Kidney tubule cell (primary cell): ENCODE measurements at places on chromosomes 6 and 20.

- peak; percentile 83 for DNase-seq
Observed at GRCh38 chr6:35318196-35319171, 20.9 kb downstream of the DEF6 start.

DNA sequence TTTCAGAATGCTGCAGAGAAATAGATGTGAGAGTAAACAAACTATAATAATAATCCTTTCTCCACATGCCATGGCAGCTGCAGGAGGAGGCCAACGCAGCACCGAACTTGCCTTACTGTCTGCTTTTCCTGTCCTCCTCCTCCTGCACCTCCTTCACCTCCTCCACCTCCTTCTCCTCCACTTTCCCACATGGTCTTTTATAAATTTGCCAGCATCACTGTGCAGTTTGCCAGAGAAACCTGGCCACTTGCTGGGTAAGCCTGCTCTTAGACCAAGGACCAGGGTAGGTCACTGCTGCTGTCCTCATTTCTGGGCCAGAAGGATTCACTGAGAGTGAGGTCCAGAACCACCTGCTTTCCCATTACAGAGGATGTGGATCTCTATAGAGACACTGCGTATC is 8.7 kb downstream of the SGK1 start:
- no peak for DNase-seq

DNA sequence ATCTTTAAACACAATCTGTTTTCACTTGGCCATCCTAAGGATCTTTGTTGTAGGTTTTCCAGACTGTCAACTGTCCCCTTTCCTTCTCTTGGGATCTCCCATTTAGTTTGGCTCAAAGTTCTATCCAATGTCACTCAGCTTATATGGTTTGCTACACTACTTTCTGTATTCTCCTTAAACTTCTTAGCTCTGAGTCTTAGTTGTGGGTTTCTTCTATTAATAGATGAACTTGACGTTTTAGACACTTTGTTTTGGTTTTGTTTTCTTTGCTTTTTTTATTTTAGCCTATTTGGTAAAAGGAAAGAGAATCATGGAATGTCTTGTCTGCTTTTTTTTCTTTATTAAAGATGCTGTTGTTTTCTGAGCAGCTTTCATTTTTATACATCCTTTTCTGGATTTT is 11.4 kb downstream of the RMND1 start:
- DNase-seq: no peak

- DNase-seq: no peak
Observed at GRCh38 chr20:59194023-59194935, 30.7 kb downstream of the ZNF831 start.

GRCh38 chr6:167664678-167665660 is 161.7 kb upstream of the AFDN start:
- DNase-seq: no peak

- DNase-seq: no peak
Observed at GRCh38 chr6:48611332-48611731, 500.3 kb upstream of the PTCHD4 start.

- DNase-seq: no peak
Observed at GRCh38 chr6:157464653-157465535, 83.9 kb downstream of the ZDHHC14 start.

GRCh38 chr6:16436550-16436949 is 198.2 kb downstream of the GMPR start:
- no peak for DNase-seq

DNA sequence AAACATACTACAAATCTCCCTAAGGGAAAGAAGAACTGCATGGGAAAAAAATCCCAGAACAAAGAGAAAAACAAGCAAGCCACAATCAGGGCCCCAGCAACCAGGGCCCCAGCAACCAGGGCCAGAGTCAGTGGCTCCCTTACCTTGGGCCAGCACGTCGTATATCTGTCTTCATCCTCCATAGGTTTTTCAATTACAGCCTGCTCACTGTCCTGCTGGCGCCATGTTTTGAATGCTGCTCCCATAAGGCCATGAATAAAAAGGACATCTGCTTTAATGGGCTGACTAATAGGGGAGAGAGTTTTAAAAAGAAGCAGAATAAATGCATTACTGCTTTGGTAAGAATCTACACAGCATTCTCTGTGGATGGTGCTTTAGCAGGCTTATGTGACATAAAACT is 49.2 kb downstream of the SERAC1 start:
- no peak for DNase-seq

DNA sequence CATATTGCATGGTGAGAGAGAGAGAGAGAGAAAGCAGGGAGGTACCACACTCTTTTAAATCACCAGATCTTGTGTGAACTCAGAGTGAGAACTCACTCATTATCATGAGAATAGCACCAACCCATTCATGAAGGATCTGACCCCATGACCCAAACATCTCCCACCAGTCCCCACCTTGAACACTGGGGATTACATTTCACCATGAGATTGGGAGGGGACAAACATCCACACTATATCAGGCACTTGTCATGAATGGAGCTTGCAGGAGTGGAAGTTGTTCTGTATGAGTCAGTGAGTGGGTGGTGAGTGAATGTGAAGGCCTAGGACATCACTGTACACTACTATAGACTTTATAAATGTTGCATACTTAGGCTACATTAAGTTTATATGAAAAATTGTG is 47.7 kb upstream of the RNF182 start:
- peak; percentile 11 for DNase-seq

DNA sequence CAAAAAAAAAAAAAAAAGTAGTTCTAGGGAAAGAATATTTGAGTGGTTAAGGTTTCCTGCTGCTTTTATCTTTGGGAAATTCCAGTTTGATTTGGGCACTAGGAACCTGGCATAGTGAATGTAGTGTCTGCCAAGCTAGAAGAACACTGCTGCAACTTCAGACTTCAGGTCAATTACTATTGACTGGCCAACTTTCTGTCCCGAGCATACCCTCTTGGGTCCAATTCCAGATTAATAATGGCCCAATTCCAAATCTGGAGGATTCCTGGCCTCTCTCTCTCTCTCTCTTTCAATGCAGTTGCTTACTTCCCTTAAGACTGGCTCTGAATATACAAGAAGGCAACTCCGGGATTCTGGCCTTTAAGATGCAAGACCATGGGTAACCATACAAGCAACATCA is 74.9 kb downstream of the ANKEF1 start:
- no peak for DNase-seq

DNA sequence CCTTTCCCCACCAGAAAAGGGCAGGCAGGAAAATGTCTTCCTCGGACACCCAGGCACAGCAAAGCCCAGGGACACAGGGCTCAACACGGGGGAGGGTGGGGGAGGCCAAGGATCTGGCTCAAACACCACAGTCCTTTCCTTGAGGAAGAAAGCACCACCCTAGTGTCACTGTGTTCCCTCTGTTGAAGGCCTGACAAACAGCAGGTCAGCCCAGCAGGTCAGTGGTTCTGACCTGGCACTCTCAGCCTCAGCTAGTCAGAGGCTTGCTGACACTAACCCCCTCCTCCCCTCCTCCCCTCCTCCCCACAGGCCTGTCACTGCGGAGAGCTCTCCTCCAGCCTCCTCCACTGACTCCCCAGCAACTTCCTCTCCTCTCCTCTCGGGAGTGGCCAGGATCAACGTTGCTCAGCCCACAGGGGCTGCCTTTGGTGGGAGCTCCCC is 239.6 kb downstream of the LRFN2 start:
- no peak for DNase-seq

- no peak for DNase-seq
Observed at GRCh38 chr20:35833241-35833640, 61.4 kb downstream of the PHF20 start.

DNA sequence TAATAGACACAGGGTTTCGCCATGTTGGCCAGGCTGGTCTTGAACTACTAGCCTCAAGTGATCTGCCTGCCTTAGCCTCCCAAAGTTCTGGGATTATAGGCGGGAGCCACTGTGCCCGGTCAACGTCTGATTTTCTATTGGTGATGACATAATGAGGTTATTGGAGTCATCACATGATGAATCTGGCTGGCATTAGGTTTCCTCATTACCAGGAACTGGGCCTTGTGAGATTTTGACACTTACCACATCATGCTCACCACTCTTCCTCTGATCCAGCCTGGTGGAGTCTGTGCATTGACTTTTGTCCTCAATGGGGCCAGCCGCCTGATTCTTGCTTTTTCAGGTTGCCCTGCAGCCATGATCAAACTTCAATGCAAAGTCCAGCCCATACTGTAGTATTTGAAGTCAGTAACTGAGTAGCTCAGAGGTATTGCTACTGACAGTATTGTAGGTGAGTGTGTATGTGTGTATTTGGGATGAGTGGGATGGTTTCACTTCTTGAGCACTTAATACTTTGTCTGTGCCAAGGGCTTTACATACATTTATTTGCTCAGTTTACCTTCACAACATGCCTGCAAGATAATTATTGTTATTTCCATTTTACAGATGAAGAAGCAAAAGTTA is 16.0 kb downstream of the ANKS1A start:
- DNase-seq: no peak

GRCh38 chr6:4265740-4266139 is 130.4 kb upstream of the ECI2 start:
- DNase-seq: no peak

DNA sequence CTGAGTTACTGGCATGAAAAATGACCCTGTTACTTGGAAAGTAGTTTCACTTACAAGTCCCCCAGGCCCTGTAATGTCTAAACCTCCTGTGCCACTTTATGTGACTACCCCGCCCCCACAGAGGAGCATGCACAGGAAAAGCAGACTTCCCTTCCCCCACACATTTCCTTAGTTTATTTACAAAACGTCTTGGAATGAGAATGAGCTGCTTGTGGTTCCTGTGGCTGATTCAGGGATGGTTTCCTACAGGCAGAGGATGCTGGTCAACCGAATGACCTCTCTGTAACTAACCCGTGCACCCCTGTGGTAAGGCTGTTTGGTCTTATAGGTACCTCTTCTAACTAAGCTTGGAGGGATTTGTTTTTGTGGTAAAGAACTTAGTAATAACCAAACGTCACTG is 28.5 kb downstream of the RSPO3 start:
- peak; percentile 84 for DNase-seq

GRCh38 chr6:130105996-130106704 is 87.8 kb downstream of the L3MBTL3 start:
- no peak for DNase-seq

DNA sequence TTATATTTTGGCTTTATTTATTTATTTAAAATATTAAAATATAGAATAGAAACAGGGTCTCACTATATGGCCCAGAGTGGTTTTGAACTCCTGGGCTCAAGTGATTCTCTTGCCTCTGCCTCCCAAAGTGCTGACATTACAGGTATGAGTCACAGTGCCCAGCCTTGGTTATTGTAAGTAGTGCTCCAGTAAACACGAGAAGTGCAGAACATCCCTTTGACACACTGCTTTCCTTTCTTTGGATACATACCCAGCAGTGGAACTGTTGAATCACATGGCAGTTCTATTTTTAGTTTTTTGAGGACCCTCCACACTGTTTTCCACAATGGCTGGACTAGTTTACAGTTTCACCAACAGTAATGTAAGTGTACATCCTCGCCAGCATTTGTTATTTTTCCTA is 203.9 kb downstream of the PHF3 start:
- DNase-seq: peak; percentile 9

GRCh38 chr20:14055127-14055742 is 59.9 kb downstream of the MACROD2 start:
- peak; percentile 66 for DNase-seq

GRCh38 chr20:51044796-51045195 is 21.9 kb upstream of the KCNG1 start:
- DNase-seq: no peak

GRCh38 chr6:125251516-125252220 is 50.1 kb downstream of the HDDC2 start:
- DNase-seq: peak; percentile 42

GRCh38 chr6:35543459-35544193 is 30.9 kb upstream of the TULP1 start:
- peak; percentile 17 for DNase-seq

DNA sequence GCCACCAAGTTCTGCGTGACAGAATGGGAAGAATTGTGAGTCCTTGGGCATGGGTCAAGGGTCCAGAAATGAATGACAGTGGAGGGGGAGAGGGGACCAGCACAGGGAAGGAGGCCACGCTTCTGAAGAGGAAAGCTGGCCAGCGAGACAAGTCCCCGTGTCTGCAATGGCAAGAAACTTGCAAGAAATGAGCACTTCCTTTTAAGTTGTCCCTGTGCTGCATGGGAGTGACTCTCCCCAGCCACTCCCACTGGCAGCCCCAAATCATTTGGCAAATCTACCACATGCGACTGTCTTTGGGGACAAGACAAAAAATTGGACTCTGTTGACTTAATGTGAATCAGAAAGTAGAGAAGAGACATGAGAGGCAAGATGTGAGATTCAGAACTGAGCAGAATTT is 242.2 kb upstream of the RREB1 start:
- no peak for DNase-seq

DNA sequence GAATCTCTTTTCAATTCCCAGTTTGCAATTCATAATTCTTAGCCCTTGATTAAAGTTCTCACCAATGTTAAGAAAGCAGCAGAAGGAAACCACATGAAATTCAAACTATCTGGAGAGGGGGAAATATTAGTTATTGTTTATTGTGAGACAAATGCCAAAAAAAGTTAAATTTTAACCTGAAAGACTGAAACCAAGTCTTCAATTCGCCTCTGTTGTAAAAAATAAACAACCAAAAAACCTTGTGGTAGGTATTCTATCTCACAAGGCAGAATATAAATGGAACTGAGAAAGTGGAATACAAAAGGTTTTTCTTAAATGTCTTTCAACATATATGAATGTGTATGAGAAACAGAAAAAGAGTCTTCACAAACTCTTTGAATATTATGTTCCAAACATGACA is 24.8 kb downstream of the TMX4 start:
- DNase-seq: no peak

GRCh38 chr6:25007269-25007699 is 71.5 kb upstream of the RIPOR2 start:
- peak; percentile 9 for DNase-seq

- DNase-seq: no peak
Observed at GRCh38 chr6:18359237-18359885, 27.8 kb upstream of the RNF144B start.

DNA sequence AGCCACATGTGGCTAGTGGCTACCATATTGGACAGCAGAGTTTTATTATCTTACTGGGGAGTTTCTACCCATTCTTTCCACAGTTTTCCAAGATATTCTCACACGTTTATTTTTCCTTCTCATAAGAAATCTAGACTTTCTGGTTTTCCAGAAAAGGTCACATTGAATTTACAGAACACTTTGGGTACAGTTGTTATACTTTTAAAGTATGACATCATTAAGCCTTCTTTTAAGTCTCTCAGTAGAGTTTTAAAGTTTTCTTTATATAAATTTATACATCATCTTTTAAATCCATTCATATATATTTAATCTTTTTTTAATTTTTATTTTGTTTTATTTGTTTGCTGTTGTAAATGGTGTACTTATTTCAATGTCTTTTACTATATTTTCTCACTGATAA is 200.3 kb upstream of the QKI start:
- no peak for DNase-seq

DNA sequence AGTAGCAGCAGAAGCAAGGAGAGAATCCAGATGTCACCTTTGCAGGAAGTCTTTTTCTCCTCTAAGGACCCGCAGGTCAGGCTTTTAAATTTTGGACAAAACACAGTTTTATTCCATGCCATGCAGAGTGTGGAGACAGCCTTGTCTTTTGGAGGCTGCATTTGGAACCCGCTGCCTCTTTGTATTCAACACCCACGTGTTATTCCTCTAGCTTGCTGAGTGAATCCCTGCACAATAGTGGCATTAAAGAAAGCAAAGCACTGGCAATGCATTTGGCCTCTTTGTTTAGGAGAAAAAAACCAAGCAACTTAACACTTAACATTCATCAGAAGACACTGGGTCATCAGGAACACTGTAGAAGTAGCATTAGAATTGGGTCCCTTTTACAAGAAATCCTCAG is 43.5 kb downstream of the TFAP2B start:
- DNase-seq: no peak
